ENCODE measurements at places on chromosomes 6 and 20.
A peak's percentile ranks its signal among the peaks of the same experiment; 100 is the strongest.

GRCh38 chr20:44491635-44492395, 16.1 kb downstream of the TTPAL start:
- no peak for DNase-seq

- no peak for DNase-seq
Measured at GRCh38 chr6:6665555-6666243, 77.2 kb downstream of the LY86 start.

- no peak for DNase-seq
Measured at GRCh38 chr6:152263582-152263981, 373.6 kb downstream of the SYNE1 start.

DNA sequence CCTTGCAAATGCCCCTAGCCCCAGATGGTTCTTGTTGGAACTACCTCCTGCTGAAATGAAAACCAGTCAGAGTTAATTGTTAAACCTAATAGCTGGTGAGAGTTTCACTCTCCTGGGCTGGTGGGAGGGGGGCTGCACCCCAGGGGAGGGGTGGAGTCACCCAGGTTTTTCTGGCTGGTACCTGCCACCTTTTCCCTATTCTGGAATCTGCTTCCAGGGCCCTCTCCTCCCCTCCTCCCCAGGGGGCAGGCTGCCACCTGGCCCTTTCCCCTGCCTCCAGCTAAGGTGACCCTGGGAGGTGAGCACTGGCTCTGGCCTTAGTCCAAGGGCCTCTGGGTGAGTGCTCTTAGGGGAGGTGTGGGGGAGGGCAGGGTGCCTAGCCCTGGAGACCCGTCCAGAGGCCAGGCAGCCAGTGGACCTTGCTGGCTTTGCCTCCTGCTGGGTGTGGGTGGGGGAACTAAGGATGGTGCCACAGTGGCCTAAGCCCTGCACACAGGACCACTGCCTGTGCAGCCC, 48.8 kb upstream of the EPB41L1 start:
- DNase-seq: no peak

- DNase-seq: peak; percentile 73
Measured at GRCh38 chr6:33419580-33420490, at the start of gene SYNGAP1. Gene SYNGAP1, plus strand, starts transcription at chr6:33420065. Its CDS starts 200 bp downstream, at chr6:33420265.

DNA sequence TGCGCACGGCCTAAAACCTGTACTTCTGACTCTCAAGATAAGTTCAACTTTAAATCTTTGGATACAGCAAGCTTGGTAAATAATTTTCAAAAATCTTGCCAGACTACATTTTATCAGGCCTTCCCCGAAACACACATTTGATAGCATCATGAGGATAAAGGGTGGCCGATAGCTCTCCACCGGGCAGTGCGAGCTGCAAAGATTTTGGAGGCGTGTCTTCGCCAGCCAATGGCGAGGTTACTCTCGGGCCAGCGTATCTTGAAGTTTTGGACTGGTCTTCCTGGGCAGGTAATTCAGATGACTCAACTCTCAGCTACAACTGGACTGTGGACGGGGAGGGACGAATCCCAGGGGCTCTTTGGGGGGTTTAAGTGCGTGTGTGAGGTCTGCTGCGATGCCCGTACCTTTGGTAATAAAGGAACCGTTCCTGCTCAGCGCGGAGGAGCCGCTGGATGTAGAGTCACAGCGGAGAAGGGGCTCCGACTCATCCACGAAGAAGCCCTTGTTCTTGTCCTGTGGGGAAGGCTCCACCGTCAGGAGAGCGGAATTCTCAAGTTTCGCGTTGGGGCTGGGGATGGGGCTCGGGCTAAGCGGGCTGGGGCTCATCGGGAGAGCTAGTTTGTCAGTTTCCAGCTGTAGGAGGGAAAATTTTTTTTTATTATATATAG, 75.3 kb downstream of the TNFRSF21 start:
- DNase-seq: no peak

Measured in dorsolateral prefrontal cortex (tissue), 122 donors.